Brain microvascular endothelial cell (primary cell): ENCODE measurements at places on chromosomes 4 and X.

- no peak for DNase-seq
Observed at GRCh38 chrX:18887825-18888212, 96.1 kb downstream of the PHKA2 start.

- peak; percentile 22 for DNase-seq
Observed at GRCh38 chrX:31580227-31580626, 508.4 kb upstream of the FTHL17 start.

- DNase-seq: no peak
Observed at GRCh38 chr4:14176613-14177012, 549.1 kb upstream of the BOD1L1 start.

DNA sequence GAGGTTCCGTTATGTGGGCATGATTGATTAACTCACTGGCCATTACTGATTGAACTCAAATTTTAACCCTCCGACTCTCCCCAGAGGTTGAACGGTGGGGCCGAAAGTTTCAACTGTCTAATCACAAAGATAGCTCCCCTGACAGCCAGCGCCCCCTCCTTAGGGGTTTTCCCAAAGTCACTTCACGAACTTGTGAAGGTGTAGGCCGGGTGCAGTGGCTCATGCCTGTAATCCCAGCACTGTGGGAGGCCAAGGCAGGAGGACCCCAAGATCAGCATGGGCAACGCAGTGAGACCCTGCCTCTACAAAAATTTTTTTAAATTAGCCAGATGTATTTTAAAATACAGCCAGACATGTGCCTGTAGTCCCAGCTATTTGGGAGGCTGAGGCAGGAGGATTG is 39.8 kb upstream of the RBM47 start:
- no peak for DNase-seq

GRCh38 chr4:41600243-41600912 is 62.4 kb downstream of the LIMCH1 start:
- no peak for DNase-seq

DNA sequence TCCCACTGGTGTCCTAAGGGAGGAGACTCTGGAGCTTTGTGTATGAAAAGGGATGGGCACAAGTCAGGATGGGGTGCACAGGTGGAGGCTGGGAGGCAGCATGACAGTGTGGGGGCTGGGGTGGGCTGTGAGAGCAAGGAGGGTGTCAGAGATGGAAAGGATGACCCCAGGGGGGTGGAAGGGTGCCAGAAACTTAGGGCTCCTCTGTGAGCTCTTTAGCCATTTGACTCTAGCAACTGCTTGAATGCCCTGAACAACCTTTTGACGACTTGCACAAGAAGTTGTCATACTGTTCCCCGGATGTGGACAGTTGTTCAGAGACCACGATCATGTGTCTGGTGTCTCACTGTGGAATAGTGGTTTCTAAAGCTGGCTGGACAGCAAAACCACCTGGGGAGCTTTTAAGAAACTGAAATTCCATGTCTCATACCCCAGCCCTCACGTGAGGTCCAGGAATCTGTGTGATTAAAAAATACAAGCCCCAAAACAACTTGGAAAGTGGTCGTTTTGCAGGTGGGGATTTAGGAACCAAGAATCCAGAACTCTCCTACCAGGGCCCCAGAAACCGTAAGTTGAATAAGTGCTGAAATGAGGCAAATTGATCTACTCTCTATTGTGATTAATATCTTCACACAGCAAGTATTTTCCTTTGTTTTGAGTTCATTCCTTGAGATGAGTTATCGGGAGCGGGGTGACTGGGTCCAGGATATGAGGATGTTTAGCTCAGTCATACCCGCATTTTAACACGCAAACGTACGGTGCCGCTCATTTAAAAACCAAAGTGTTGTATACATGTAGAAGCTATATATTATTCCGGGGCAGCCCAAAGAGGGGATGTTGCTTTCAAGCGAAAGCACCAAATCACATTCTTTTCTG is 3.4 kb downstream of the RHOH start:
- DNase-seq: no peak

GRCh38 chr4:113013751-113014150 is 35.7 kb upstream of the ANK2 start:
- no peak for DNase-seq

GRCh38 chrX:94977986-94978385 is 1304.0 kb downstream of the FAM133A start:
- DNase-seq: no peak

- no peak for DNase-seq
Observed at GRCh38 chr4:152786627-152787026, 6.9 kb downstream of the ARFIP1 start.

- DNase-seq: no peak
Observed at GRCh38 chrX:150051096-150051495, 112.8 kb upstream of the EOLA2 start.

DNA sequence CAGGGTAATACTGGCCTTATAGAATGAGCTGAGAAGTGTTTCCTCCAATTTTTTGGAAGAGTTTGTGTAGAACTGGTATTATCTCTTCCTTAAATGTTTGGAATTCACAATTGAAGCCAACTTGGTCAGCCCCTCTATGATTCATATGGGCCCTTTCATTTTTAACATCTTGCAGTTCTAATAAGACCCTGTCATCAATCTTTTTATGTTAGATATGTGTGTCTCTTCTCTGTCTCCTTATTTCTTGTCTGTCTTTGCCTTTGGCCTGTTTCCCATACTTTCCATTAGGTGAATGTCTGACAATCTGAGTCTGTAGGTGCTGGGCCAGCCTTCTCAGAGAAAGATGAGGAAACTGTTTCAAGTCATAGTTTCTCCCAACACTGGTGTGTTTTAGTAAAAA is 88.7 kb downstream of the SLC16A2 start:
- DNase-seq: no peak

DNA sequence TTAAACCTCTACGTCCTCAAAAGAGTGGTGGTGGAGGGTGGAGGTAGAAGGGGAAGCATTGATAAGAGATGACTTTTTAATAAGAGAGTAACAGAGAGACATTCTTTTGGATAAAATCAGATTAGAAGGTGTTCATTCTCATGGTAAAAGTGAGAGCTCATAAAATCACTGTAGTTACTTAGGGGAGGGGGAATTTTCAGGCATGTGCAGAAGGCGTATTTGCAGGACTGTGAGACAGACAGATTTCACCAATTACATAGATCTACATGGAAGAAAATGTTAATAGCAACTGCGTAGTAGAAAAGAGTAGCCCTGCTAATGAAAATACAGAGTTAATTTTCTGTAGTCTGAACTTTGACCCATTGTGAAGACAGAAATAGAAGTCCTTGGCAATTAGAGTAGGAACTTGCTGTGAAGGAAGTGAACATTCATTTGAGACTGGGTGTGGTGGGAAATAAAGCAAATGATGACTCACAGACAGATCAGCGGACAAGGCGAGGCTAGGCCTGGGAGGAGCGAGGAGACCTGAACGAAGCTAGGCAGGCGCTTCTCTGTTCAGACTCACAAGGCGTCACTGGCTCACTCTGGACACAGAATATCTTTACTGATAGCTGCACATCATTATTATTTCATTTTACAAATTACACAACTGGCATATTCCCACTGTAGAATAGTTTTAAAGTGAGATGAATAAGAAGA is 57.2 kb upstream of the FAM9C start:
- DNase-seq: peak; percentile 88

DNA sequence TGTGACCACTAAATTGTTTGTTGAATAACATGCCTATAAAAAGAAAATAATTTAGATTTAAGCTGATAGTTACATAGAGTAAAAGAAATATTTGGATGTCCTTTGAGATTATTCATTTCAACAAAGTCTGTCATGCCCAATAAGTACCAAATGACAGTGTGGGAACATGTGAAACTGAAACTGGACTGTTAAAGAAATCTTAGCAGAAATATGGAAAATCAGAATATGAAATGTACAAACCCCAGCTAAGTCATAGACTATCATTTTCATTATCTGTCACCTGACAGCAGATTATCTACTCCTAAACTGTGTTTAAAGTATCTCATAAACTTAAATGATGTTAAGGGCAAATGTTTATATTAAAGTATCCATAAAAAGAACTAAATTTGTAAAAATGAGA is 437.8 kb upstream of the FAM241A start:
- no peak for DNase-seq

DNA sequence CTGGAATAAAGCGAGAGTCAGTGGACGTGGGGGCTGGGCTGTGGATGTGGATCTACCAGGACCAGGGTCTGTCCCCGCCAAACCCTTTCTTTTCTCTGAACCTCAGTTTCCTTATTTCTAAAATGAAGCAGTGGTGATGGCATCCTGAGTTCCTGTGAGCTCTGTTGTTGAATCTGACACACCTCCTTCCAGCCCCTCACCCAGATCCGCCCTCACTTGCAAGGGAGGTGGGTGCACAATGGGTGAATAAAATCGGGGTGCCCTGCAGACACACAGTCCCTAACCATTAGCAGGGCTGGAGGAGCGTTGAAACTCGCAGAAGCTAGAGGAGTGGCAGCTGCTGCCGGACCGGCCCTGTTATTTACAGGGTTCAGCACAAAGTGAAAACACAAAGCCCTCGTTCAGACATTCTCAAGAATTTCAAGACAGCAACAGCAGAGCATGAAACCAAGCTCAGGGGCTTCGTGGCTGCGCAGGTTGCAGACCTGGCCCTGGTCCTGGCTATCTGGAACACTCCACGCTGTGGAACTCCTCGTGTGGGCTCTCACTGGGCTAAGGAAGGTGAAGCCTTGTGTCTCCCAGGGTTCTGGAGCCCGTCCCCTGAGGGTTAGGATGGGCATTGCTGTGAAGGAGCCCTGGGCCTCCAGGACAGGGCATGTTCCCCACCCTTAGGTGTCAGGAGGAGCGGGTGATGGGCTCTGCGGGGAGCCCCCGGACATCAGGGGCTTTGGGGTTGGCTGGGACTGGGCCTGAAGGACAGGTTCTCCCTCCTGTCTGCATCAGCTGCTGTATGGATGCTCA is 42.9 kb downstream of the PSAPL1 start:
- no peak for DNase-seq

- DNase-seq: no peak
Observed at GRCh38 chr4:54685810-54686209, 28.1 kb downstream of the KIT start.

DNA sequence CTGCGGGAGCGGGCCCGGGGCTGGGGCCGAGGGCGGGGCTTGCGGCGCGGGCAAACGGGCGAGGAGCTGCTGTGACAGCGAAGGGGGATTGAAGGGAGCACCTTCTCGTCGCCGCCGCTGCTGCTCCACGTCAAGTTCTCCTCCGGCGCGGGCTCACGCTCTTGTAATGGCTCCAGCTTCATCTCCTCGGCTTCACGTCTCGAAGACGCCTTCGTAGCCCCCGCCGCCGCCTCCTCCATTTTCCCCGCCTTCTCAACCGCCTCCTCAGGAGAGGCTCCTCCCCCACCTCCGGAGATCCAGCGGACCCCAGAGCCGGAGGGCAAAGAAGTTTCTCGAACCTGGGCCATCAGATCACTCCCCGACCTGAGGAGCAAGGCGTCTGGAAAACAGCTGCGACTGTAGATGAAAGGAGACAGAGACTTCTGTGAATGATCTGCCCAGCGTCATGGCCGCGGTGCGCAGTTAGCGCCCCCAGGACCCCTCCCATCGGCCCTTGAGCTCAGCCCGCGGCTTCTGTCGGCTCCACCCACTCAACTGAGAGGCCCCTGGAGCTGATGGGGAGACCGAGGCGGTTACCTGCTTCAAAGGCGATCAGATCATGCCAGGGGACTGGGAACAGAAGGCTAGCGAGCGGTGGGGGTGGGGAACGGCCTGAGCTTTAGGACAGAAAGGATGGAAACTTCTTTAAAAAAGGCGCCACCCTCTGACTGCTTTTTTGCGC is 895 bp downstream of the USP51 start:
- DNase-seq: peak; percentile 43

DNA sequence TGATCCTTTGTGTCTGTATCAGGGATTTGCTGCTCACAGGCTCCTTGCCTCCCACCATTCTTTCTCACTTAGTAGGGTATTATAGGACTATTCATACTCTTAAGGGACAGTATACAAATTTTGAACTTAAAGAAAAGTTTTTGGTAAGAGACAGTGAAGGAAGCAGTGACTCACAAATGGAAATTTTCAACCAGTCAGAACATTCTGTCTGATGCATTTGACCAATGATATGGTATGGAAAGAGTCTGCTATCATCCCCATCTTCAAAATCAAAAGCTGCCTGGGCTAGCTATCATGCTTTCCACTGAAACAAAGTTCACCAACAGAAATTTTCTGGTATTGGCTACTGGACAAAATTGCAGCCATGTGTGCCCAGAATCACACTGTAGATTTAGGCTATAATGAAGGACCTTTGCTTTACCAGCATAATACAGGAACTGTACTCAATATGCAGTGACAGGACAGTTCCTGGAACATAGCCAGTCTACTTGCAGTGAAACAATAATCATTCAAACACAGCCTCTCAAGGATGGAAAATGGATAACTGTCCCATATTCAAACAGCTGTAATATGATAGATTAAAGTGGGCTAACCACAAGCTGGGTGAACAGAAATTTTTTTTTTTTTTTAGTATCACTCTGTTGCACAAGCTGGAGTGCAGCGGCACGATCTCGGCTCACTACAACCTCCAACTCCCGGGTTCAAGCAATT is 109.0 kb upstream of the ACSL4 start:
- DNase-seq: no peak

DNA sequence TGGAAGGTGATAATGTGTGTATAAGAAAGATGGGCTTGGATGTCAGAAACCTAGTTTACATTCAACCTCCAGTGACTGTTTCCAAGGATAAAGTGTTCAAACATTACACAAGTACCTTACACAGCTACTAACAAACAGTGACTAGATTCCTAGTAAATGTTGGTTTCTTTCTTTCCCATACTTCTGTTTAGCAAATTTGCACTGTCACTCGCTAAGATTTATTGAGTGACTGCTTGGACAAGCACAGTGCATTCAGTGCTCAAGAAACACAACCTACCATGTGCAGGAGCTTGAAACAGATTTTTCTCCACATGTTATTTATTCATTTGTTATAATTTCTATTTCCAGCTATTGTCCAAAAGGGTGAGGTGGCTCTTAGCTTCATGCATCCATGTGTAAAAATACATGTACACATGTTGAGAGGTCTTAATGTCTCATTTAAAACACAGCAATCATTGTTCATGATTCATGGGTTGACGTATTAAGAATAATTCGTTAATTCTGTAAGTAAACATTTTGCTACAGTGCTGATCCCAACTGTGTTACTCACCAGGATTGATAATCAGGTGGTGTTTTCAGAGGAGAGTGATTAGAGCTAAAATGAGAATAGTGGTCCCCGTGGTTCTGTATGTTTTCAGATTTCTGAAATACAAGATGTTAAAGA is 153.0 kb downstream of the DCLK2 start:
- DNase-seq: no peak

GRCh38 chrX:87517571-87518141 is at the start of gene KLHL4:
Gene KLHL4, plus strand, starts transcription at chrX:87517802. Its CDS starts 92 bp downstream, at chrX:87517894.
- DNase-seq: peak; percentile 84

- DNase-seq: no peak
Observed at GRCh38 chrX:150088766-150089518, 150.7 kb upstream of the EOLA2 start.

DNA sequence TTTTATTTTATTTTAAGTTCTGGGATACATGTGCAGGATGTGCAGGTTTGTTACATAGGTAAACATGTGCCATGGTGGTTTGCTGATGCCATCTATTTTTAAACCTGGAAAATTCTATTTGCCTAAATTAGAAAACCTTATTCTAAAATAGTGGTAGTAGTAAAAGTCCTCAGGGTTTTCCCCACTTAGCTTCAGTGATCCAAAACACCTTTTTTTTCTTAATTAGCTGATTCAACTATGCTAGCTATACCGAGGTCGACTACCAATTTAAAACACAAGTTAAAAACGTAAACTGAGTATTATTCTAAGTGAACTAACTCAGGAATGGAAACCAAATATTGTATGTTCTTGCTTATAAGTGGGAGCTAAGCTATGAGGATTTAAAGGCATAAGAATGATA is 70.0 kb upstream of the IL13RA1 start:
- DNase-seq: no peak

- peak; percentile 13 for DNase-seq
Observed at GRCh38 chrX:153723351-153724251, 586 bp downstream of the BCAP31 start.

- no peak for DNase-seq
Observed at GRCh38 chrX:19373351-19373891, 29.7 kb downstream of the PDHA1 start.
